ENCODE measurements at places on chromosomes 2 and 18.

GRCh38 chr2:95262896-95263542, 11.2 kb upstream of the PROM2 start:
- no peak for DNase-seq

- DNase-seq, result no peak
Measured at GRCh38 chr2:38829971-38830370, 45.8 kb downstream of the DHX57 start.

DNA sequence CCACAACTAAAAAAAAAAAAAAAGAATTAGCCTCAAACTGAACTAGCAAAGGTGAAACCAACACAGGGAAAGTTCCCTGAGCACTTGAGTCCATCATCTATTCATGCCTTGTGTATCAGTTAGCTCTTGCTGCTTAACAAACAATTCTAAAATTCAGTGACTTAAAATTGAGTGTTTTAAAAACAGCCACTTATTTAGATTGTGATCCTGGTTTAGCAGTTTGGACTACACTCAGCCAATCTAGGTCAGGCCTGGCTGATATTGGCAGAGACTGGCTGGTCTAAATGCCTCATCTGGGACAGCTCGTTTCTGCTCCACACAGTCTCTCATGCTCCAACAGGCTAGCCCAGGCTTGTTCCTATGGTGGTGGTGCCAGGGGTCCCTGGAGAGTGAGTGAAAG, 247.9 kb downstream of the ATAD2B start:
- DNase-seq, result no peak

DNA sequence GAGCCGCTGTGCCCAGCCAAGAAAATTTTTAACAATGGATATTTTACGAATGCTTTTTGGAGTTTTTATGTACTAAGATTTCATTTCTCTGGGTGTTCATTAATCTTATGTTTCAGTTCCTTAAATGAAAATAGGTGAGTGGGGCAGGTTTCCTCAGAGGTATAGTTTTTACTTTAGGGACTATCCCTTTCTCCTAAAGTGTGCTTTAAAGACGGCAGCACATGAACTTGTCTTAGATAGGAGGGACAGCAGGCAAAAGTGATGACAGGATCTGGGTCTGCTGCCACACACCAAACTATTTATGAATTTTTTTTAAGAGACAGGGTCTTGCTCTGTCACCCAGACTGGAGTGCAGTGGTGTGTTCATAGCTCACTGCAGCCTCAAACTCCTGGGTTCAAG, 8.0 kb upstream of the REL start:
- no peak for DNase-seq

Data from gastrocnemius medialis (tissue), 4 donors.